ENCODE measurements at places on chromosomes 13 and 19.

DNA sequence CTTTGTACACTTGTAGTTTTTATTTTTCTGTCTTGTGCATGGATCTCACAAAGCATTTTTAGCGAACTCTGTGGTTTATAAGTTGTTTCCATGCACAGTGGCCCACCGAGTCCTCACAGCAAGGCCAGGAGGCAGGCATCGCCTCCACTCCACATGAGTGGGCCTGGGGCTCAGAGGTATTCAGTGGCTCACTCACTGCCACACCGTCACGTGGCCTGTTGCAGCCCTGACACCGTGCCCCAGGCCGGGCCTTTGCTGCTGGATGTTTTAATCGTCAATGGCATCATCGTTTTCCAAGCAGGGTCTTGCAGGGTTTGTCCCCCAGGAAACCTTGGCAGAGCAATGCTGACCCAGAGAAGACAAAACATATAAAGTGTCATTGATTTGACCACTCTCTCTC lies 59.8 kb downstream of the SPACA7 start:
- no peak for DNase-seq

GRCh38 chr13:91074091-91074490 lies 273.4 kb upstream of the MIR17HG start:
- DNase-seq: no peak

DNA sequence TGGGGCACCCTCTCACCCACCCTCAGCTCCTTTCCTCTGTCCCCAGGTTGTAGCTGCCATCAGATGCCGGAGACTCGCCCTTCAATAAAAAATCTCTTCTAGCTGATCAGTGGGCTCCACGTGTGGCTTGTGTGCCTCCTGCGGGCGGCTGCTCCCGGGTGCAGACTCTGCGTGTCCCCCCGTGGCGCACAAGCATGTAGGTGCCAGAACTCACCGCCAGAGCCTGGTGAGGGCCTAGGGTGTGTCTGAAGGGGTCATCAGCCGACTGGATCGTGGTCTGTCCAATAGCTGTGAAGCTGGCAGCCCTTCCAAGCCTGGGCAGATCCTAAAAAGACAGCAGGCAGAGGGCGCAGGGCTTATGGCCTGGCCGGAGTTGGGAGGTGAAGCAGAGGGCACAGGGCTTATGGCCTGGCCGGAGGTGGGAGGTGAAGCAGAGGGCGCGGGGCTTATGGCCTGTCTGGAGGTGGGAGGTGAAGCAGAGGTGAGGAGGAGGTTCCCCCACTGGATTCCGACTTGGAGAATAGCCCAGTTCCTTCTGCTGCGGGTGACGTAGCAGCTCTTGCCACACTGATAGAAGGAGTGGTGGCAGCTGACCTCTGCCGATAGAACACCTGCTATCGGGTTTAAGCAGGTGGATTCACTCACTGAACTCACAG lies 11.7 kb downstream of the NOP53 start:
- no peak for DNase-seq

DNA sequence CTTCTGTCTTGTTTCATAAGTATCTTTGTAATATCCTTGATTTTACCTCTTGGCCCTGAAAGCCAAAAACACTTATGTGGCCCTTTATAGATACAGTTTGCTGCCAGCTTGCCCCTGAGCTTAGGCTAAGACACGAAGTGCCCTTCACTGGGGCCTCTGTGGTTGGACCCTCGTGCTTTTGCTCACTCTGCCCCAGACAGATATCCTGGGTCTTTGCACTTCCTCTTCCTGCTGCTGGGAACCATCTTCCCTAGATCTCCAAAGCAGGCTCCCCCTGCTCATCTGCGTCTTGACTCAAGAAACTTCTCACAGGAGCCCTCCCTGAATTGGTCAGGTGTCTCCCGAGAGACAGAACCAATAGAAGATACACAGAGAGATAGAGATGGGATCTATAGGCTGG lies 2.0 kb upstream of the TNFSF14 start:
- DNase-seq: no peak

GRCh38 chr19:1064661-1065605 lies 2.0 kb upstream of the ARHGAP45 start:
- peak; percentile 84 for DNase-seq

DNA sequence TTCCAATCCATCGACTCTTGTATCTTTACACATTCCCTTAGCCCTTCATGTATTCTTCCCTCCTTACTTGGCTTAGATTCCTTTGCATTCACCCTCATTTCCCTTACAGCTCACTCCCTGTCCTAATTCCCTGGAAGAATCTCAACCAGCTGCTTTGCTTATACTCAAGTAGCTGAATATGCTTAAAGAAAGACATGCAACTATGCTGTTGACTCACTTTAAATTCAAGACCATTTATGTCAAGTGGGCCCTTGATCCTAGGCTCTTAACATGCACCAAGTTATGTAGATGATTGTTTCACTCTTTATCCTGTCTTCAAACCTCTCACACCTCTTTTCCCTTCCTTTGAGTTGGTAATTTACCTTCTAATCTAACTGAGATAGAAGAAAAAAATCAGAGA lies 7.4 kb downstream of the CCDC122 start:
- no peak for DNase-seq

DNA sequence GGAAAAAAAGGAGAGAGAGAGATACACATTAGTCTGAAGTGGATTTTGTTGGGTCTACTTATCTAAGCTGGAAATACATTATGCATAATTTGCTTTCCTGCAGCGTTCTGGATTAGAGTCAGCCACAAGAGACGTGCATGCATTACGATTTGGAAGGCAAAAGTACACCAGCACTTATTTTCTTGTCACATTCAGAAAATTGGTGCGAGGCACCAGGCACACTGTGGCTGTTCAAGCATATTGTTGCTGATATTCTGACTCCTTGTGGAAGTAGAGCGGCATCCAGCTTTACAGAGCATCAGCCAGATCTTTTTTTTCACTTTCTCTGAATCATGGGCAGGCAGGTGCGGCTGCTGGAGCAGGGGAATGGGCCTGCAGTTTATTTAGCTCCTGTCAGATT lies 905.6 kb upstream of the SPRY2 start:
- no peak for DNase-seq

- DNase-seq: no peak
Measured at GRCh38 chr13:73337532-73337931, 278.7 kb downstream of the KLF5 start.
